ENCODE measurements at places on chromosomes 1 and 21.

GRCh38 chr21:26844258-26845065 is 747 bp downstream of the ADAMTS1 start:
- peak; percentile 52 for DNase-seq

DNA sequence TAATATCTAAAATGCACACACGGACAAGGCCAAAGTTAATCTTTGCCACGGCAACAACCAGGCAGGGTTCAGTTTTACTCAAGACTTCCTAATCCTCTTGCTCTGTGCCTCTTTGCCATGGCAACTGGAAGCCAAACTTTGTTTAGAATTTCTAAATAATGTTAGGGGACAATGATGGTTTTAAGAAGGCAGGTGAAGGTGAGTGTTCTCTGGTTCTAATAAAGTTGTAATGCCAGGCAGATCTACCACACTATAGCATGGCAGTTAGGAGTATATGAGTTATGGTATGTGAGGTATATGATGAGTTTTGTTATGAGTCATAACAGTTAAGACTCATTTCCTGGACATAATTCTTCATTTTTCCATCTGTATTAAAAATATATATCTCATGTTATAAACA is 2.7 kb downstream of the PTPRC start:
- no peak for DNase-seq

GRCh38 chr1:219783605-219784235 is 144.6 kb downstream of the SLC30A10 start:
- peak; percentile 12 for DNase-seq

DNA sequence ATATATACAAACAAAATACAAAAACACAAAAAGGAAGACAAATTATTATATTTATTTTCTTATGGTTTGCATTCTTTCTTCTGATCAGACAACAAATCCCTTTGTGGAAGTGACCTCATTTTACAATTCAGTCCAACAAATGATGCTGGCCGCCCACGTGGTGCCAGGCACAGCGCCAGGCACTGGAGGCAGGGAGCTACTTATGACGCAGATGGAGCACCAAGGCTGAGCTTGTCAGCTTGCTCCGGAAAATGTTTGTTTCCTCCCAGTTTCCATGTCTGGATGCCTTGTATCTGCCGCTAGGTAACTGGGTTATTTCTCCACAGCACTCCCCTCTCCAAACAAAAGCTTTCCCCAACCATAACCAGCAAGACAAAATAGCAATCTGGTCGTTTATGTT is 30.7 kb upstream of the CD34 start:
- DNase-seq, result peak; percentile 79

Data from fibroblast of lung (primary cell).